ENCODE measurements at places on chromosomes 2 and 18.

DNA sequence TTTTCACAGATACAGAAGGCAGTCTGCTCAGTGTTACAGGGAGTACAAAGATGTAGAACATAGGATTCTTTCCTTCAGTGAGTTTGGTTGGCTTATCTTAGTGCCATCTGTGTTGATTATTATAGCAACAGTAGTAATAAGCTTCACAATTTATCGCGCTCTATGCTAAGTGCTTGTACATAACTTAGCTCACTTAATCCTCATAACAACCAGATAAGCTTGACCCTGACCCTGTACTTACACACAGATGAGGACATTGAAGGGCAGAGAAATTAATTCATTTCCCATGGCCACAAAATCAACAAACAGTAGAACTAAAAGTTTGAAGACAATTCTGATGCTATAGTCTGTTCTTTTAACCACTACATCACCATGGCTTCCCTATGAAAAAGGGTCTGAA lies 121.8 kb downstream of the SPHKAP start:
- peak; percentile 24 for DNase-seq

GRCh38 chr2:18500333-18500732 lies 60.1 kb downstream of the RDH14 start:
- no peak for DNase-seq

DNA sequence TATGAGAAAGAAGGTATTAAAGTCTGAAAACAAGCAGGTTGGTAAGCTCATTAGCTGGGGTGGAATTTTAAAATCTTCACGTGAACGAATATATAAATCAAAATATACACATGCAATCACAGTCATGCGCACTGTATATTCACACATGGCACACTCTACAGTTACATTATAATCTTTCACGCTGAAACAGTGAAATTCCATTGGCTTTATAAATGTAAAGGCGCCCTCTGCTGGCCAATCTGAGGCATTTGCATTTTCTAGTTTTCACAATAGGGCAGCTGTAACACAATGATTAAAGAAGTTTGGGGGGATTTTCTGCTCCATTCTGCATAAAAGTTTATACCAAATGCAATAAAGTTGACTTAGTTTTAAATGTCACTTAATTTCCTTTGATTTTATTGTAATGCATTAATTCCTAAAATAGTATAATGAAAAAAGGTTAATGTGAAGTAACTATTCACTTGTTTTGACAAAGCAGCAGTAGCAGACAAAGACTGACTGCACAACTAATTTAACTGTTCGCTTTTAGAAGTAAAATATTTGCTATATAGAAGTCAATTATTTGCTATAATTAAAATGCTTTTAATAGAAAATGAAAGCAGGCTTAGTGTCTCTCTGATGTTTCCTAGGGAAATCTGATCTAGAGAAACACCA lies 17.2 kb downstream of the IFIH1 start:
- peak; percentile 80 for DNase-seq

DNA sequence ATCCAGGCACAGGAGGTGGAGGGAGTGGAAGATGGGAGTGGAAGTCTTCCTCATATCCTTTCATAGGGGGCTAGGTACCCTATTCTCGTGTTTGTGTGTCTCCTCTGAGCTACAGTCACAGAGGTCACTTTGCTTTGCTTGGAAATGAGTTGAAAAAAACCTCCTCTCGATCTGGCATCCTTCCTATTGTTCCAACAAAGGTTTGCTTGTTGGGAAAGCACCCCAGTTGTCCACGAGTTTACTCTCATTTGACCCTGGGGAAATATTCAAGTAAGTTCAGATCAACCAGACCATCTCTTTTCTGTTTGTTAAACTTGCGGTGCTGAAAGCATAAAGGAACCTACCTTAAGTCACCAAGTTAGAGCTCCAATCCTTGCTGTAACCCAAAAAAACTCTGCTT lies 59.3 kb downstream of the ARHGEF33 start:
- no peak for DNase-seq

GRCh38 chr2:105933906-105934305 lies 189.2 kb downstream of the NCK2 start:
- no peak for DNase-seq

- DNase-seq, result no peak
Measured at GRCh38 chr18:59704146-59704545, 6.9 kb upstream of the CCBE1 start.

DNA sequence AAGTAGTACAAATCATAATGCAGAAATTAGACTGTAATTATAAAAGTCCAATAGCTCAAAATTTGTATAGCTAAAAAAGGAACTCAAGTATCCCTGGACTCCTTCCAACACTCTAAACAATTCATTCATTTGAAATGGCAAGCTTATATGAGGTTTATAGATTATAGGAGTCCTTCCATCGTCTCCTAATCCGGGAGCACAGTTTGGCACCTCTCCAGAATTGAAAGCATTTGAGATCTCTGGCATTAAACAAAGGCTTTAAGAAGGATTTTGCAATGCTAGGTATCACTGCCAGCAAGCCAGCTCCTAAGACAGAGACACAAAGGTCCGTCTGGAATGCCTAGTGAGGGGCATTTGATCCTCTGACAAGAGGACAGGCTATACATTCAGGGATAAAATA lies 90.9 kb downstream of the ACVR1 start:
- DNase-seq, result no peak

DNA sequence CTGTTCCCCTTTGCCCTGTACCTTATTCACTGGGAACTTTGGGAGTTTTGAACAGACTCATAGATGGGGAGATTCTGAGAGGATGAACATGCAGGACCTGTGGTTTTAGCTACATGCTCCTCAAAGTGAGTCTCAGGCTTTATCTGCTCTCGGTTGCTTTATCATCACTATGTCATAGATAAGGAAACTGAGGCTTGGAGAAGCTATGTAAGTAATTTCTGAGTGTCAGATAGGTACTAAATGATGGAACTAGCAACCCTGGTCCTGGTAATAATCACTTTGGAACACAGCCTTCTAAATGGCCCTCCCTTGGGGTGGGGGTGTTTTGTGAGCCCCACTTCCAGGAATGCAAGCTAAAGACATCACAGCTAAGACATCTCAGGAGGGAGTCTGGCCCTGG lies 186.2 kb upstream of the MEX3C start:
- DNase-seq, result no peak

DNA sequence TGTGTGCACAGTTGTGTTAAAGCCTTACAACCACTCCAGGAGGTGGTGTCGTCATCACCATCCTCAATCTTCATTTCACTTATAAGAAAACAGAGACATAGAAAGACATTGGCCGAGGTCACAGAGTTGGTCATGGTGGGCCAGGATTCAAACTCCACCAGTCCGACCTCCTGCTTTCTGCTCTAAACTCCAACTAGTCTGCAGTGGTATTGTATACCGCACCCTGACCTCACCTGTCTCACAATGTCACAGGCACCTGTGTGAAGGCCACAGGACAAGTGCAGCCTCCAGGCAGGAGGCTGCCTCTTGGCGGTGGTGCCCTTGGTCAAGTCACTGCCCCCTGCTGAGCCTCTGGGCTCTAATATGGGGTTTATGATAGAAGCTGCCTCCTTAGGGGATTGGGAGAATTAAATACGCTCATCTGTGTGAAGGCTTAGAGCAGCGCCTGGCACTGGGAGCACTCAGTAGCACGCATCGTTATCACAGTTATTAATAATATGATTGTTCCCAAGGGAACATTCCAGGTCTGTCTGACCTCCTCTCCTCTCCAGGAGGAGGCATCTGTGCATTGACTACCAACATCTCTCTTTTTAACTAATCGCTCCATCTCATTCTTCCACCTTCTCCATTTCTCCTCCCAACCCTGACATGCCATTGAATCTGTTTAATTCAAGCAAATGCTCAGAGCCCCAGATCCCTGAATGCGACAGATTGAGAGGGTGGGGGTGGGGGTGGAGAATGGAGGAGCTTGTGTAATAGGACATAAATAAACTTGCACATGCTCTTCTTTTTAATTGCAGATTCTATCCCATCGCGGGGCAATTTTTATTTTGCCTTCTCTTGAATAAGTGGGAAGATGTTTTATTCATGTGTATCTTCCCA lies 112.7 kb downstream of the MCFD2 start:
- peak; percentile 42 for DNase-seq

- no peak for DNase-seq
Measured at GRCh38 chr18:62242955-62243354, 55.9 kb downstream of the RELCH start.

DNA sequence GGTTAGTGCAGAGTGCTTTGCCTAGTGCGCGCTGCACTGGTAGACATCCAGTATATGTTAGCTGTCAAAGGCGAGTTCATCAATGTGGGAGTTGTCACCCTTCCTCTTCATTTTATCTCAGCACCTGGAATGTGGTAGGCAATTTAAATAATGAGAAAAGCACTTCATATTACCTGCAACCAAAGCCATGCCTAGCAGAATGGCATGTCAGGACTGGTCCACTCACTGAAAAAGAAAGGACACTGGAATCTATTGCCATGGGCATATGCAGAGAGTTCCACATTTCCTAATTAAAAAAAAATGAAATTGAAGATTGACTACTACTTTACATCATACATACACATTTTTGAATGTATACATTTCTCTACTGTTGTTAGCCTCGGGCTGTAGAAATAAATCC lies 139.6 kb downstream of the PAX3 start:
- DNase-seq, result no peak

DNA sequence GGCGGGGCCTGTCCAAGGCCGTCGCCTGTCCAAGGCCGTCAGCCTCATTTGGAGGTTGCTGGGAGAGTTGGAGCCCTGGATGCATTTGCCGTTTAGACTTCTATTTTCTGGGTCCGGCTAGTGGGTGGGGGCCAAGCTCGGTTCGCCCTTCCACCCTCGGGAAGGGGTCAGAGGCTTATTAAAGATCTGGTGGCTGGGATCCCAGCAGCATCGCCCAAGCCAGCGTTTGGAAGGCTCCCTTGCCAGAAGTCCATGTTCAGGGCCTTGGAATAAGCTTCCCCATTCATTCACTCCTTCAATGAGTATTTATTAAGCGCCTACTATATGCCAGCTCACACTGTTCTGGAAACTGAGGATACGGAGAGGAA lies 516 bp upstream of the DOCK10 start:
- DNase-seq, result no peak

- DNase-seq, result no peak
Measured at GRCh38 chr18:53234610-53235009, 894.6 kb downstream of the DCC start.

DNA sequence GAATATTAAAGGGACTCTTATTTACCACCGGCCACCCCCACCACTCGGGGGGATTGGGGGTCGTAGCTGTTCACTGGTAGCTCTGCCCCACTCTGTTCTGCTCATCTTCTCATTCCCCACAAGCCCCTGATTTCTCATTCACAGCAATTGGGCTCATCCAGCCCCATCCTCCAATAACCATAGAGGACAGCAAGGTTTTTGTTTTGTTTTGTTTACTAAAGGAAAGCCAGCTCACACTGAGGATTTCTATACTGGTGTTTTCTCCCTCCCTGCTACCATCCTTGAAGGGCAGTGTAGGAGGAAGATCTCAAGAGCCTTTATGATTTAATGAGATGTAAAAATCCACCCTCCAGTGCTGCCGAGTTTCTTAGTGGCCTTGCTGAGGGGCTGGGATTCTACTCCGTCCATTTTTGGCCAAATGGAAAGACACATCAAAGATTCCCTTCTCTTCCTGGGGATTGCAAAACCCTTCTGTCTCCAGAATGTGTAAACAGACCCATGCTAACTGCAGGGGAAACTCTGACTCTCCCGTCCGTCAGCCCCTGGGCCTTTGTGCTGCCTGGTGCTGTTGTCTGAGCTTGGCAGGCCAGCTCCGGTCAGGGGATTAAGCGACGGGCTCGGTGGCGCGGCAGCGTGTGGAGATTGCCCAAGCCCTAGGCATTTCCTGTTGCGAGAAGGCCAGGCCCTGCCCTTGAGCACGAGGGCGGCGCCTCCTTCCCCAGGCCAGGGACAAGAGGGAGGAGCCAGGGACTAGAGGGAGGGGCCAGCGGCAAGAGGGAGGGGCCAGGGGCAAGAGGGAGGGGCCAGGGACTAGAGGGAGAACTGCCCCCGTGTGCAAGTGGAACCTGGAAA lies 165.0 kb downstream of the ANTXR1 start:
- DNase-seq, result peak; percentile 83

DNA sequence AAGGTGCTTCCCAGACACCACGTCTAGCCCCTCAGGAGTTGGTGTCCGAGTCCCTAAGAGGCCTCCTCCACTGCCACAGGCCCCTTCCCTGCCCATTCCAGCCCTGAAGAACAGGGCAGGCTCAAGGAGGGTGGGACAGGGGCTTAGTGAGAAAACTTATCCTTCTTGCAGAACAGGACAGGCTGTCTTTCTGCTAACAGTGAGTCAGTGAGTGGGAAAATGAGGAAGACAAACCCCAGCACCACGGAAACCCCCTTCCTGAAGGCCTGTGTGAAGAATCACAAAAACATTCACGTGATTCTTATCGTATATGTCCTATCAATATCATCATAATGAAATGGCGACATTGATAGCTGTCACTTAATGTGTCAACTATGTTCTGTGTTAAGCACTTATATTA lies 9.8 kb downstream of the FZD7 start:
- DNase-seq, result no peak

DNA sequence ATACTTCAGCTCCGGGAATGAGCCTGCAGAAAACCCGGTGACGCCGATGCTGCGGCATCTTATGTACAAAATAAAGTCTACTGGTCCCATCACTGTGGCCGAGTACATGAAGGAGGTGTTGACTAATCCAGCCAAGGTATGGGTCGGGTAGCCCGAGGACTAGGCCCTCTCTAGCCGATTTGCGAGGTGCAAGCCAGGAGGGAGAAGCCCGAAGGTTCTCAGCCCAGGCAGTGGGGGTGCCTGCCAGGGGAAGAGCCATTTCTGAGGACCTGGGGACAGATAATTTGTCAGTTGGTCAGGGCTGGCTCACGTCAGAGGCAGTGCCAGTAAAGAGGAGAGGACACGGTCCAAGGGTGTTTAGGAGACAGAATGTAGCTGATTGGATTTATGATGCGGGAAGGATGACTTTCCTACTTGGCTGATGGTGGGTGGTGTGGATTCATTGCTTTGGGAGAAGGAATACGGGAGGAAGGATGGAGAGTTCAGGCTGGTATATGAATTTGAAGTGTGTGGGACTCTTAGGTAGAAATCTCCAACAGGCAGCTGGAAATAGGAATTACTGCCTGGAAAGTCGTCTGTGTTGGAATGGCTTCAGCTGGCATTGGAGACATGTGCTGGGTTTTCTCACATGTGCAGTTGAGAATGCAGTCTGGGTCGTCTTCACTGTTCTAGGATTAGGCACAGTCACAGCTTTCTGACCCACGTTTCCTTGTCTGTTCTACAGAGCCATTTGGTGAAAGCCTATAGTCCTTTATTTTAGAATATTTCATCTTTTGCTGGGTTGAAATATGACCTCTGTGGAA lies 874 bp downstream of the NDUFAF7 start:
- peak; percentile 8 for DNase-seq

- DNase-seq, result peak; percentile 40
Measured at GRCh38 chr2:233265899-233266431, 14.5 kb downstream of the ATG16L1 start.

Data from Ammon's horn (tissue), 1 donor.